ENCODE measurements at places on chromosomes 7 and 10.

GRCh38 chr7:66296001-66296521 lies 90.9 kb downstream of the TPST1 start:
- no peak for DNase-seq

DNA sequence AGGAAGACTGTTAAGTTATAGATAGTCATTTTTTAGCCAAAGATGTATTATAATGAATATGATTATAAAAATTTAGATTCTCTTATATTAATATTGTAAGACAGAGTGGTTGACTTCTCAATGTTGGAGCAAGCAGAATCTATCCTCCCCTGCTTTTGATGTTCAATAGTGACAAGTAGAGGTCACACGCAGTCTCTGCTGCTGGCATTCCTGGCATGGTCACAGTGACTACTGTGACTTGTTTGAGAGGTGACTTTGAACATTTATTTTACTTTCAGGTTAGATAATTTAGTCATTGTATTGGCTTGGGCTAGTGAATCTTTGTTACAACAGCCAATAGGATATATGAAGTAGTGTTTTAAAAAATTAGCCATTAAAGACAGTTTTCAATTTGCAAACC lies 13.7 kb upstream of the CD36 start:
- DNase-seq, result no peak

DNA sequence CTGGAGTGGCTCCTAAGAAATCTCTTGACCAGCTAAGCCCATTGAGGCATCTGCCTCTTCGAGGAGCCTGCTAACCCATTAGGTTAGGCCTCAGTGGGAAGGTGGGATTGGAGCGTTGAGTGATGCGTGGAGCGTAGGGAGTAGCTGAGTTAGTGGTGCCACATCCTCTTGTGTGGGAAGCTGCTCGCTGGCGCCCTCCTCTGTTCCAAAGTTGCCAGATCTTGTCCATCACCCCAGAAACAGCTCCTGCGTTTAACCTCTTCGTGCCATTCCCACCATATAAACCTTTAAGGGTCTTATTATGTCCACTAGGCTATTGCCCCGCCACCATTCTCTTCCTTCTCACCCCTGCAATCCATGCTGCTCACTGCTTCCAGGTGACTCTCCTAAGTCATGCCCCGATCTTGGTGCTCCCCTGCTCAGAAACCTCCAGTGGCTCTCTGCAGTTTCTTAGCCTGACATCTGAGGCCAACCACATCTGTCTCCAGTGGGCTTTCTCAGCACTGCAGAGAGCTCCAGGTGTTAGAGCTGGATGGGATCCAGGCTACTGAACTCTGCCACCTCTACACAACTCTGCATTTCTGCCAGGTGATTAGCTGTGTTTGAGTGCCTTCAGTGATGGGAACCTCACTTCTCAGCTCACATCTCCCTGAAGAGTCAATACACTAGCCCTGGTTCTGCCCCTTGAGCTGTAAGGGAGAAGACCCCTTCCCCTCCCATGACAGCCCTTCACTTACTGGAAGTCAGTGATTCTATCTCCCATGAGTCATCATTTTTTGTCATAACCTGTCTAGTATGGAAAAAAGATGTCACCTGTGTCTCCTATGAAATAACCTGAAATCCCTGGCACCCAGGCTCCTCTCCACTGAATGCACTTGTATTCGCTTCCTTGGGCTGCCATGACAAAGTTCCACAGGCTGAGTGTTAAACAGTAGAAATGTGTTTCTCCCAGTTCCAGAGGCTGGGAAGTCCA lies 65.0 kb upstream of the FGFR2 start:
- DNase-seq, result no peak

DNA sequence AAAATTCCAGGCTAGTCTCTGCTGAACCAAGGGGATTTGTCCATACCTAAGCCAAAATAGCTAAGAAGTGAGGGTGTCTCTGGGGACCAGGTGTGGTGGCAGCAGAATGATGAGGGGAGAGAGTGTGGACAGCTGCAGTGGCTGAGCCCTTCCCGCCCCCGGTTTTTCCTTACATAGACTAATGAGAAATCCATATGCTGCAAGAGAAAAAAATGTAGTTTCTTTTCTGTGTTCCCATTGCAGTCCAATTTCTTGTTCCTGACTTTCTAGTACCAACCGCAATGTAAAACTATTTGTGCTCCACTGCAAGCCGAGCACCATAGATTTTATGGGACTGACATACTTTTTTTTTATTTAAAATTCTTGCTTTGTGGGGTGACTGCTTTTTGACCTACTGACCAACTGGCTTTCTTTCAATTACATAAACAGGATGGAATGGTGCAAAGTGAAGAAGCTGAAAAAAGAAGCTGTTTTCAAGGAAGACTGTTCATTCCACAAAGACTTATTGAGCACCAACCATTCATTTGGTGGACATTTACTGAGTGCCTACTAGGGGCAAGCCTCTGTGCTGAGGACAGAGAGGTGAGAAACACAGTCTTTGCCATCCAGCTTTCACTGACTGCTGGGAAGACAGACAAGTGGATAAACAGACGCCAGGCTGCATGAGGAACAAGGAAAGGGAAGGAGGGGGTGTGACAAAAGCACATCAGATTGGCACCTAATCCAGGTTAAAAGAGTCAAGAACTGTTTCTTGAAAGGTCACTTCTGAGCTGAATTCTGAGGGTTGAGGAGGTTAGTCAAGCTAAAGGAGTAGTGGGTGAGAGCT lies 9.8 kb downstream of the CEP41 start:
- DNase-seq, result no peak

GRCh38 chr10:11035301-11035991 lies 17.8 kb downstream of the CELF2 start:
- DNase-seq, result no peak

DNA sequence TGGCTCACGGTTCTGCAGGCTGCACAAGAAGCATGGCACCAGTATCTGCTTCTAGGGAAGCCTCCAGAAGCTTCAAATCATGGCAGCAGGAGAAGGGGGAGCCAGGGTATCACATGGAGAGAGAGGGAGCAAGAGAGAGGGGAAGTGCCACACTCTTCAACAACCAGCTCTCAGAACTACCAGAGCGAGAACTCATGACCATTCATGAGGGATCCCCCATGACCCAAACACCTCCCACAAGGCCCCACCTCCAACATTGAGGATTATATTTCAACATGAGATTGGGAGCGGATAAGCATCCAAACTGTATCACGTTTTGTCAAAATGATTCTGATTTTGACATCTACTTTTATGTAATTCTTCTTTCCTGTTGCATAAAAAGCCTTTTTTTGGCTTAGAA lies 38.5 kb downstream of the CREM start:
- no peak for DNase-seq

GRCh38 chr7:103349805-103350204 lies 2.4 kb downstream of the PSMC2 start:
- no peak for DNase-seq

- DNase-seq, result no peak
Observed at GRCh38 chr10:21831986-21832820, 171.3 kb downstream of the DNAJC1 start.

GRCh38 chr10:79052291-79053080 lies 16.3 kb upstream of the ZMIZ1 start:
- no peak for DNase-seq

- DNase-seq, result no peak
Observed at GRCh38 chr10:100631192-100631591, 95.4 kb downstream of the HIF1AN start.

GRCh38 chr10:130326954-130327353 lies 190.8 kb downstream of the GLRX3 start:
- no peak for DNase-seq

GRCh38 chr10:99758211-99758891 lies 24.1 kb upstream of the ABCC2 start:
- no peak for DNase-seq

DNA sequence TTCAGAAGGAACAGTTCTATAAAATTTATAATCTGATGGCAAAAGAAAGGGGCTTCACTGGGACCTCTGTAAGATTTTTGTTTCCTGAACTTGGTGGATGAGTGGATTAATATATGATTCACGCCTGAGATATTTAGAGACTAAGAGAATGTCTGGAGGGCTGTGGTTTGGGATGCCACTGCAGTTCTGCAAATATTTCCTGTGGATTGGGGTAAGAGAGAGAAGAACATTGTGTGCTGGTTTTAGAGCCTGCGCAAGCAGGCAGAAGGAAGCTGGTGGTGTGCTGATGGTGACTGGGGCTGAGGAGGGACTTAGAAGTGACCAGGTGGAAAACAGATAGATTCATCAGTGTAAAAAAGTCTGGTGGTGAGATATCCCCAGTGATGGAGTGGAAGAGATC lies 87.0 kb downstream of the SUGCT start:
- DNase-seq, result no peak

DNA sequence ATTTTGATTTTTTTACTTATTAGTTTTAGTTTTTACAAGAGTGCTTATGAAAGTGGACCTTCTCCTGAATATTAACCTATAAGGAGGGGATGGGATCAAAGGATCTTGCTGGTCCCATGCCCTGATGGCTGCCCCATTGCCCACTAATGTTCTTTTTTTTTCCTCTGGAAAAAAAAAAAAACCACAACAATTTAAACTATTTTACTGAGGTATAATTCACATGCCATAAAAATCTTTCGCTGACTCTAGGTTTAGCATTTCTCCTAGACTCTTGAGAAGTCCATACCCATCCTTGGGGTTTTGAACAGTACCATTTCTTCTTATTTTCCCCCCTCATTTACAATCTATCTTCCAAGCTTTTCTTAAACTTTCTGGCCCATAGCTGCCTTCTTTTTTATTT lies 481.8 kb downstream of the TFEC start:
- no peak for DNase-seq

DNA sequence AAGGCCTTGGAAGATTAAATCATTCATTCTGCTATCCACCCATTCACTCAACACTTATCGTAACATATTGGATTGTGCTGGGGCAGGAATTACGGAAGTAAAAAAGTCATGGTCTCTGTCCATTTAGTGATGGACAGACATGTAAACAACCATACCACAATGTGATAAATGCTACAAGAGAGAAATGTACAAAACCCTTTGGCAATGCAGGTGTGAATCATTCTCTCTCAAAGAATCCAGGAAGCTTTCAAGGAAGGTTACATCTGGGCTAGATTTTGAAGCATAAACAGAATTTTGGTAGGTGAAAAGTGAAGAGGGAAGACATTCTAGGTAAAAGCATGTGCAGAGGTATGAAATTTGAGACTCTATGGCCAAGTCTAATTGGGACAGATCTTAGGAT lies 61.7 kb upstream of the KCNIP2 start:
- no peak for DNase-seq

DNA sequence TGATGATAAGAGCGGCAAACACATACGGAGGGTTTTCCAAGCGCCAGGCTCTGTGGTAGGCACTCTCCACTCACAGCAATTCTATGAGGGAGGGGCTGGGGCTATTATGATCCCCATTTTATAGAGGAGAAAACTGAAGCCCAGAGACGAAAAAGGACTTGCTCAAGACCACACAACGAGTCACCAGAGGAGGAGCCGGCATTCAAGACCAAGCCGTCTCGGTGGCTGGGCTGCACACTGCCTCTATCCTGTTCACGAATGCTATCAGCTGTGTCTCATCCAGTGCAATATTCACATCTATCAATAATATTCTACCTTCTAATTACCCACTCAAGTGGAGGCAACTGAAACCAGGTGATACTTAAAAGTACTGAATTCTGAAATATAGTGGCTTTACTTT lies 67.8 kb upstream of the NMT2 start:
- no peak for DNase-seq

- no peak for DNase-seq
Observed at GRCh38 chr10:852386-852785, 79.1 kb downstream of the LARP4B start.

DNA sequence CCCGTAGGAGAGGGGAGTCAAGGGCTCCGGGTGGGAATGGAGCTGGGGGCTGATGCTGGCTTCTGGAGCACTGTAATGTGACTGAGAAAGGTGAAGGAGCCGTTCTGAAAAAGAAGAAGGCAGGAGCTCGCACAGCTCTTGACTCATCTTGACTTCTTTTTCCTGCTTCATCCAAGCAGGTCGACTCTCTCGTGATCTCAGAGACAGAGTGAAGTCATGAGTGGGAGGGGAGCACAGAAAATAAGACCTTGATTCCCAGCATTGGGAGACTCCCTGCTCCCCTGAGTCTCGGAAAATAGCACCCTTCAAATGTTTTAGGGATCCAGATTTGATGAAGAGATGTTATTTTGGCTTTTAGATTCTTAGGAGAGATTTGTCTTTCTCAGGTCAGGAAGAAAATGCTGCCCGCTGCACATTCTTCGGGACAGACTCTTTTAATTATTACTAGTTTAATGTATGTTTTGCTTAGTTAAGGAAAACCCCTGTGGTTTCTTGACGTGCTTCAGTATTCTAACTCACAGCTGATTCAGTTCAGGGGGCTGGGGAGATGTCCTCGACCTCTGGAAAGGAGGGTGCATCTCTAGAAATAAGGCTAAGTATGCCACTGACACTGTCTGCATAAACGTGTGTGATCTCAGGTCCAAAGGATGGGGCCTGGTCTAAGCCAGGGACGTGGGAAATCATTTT lies 34.1 kb downstream of the EGFR start:
- DNase-seq, result no peak

GRCh38 chr7:131945313-131945911 lies 389.0 kb upstream of the PODXL start:
- DNase-seq, result peak; percentile 42

DNA sequence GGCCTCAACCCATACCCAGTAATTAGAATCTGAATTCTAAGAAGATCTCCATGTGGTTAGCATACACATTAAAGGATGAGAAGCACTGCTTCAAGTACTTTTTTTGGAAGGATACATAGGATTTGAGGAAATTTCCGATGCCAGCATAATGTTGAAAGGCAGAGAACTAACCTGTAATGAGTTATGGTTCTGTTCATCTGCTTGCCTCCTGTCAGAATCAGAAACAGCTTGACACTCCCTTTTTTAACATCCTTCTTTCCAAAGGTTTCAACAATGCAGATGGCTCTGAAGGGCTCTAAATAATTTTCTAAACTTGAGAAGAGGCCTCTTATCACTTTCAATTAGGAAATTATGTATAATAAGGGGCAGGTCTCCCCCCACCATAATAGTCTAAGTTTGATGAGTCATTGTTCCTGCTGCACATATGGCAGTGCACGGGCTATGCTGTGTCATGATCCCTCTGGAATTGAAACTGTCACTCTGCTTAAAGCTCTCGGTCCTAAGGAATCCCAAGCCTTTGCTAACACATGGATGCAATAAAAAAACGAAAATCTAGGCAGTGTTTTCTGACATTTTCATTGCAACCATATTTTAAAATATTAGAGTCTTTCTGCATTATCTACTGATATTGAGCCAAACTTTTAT lies 291.2 kb upstream of the FZD1 start:
- DNase-seq, result no peak

DNA sequence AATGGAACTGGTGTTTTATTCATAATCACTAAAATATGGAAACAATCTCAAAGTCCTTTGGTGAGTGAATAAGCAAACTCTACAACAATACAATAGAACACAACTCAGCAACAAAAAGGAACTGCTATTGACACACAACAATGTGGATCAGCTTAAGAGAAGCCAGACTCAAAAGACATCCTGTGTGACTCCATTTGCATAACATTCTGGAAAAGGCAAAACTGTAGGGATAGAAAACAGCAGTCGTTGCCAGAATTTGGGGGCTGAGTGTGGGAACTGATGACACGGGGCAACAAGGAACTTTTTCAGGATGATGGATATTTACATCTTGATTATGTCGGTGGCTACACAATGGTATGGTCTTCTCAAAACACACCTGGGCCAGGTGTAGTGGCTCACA lies 32.4 kb upstream of the SVIL start:
- DNase-seq, result no peak

GRCh38 chr10:97538411-97538810 lies 34.2 kb upstream of the ANKRD2 start:
- DNase-seq, result no peak

GRCh38 chr10:6052247-6053221 lies 9.6 kb downstream of the IL2RA start:
- peak; percentile 73 for DNase-seq

Data from stimulated activated CD4-positive, alpha-beta T cell treated with anti-CD3 and anti-CD28 coated beads, Interleukin-2, amount 100 ng/mL, for 48 hours (primary cell).